Osteocyte (in vitro differentiated cells): ENCODE measurements at places on chromosomes 5 and 9. TPM values are rescaled to one million over a fixed set of nuclear protein-coding genes. Genes with fewer than 3 reads are reported as not detected.
A peak's percentile ranks its signal among the peaks of the same experiment; 100 is the strongest.

GRCh38 chr5:59272809-59273427 lies 620.6 kb downstream of the PDE4D start:
- no peaks in the 10 kb centered on the region for H3K36me3 ChIP-seq
- H3K4me3 ChIP-seq: peak overlapping the region; percentile 9
- peak overlapping the region; percentile 27 for H3K27ac ChIP-seq
- no peak for DNase-seq
- peaks cover 46% of the 10 kb centered on the region for H3K4me1 ChIP-seq

- H3K27me3 ChIP-seq: no peaks in the 10 kb centered on the region
- no peak overlapping the region for H3K4me3 ChIP-seq
- H3K27ac ChIP-seq: no peak overlapping the region
- no peak for DNase-seq
- no peaks in the 10 kb centered on the region for H3K36me3 ChIP-seq
Measured at GRCh38 chr5:80615266-80615914, 39.1 kb upstream of the MSH3 start.

GRCh38 chr9:98772364-98773155 lies 23.8 kb downstream of the ANKS6 start:
- DNase-seq: peak; percentile 73
- no peaks in the 10 kb centered on the region for H3K27me3 ChIP-seq
- no peak overlapping the region for H3K4me3 ChIP-seq
- peaks cover 38% of the 10 kb centered on the region for H3K36me3 ChIP-seq

DNA sequence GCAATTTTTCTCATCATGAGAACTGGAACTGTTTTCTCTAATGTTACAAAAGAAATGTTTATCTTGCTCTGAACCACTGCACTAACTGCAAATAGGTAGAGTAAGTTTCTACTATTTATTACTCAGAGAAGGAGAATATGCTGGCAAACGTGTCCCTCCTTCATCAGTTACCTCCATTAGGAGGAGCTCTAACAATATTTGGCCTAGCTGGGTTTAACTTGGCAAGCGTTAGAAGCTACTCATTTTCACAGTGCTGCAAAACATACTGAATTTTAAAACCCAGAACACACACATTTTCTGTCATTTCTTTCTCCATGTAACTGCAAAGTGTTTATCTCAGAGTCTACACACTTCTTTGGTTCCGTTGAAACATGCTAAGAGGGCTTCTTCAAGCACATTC lies 101.0 kb upstream of the GABRG2 start:
- DNase-seq: no peak
- H3K27me3 ChIP-seq: no peaks in the 10 kb centered on the region
- H3K36me3 ChIP-seq: no peaks in the 10 kb centered on the region
- no peak overlapping the region for H3K4me3 ChIP-seq

DNA sequence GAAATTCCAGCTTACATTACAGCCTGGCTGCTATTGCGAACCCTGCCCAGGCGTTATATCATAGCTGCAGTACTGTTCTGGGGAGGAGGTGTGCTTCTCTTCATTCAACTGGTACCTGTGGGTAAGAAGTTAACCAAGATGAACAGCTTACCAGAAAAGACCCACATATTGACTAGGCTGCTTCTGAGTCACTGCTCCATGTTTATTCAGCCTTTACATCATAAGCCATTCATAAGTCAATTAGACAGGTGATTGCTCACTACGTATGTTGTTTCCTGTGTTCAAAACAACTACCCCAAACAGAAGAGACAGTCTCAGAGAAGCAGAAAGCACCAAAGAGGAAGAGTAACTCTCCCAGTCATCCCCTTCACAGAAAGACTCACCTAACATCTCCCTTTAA lies 34.7 kb upstream of the SLC22A5 start:
- H3K4me3 ChIP-seq: no peak overlapping the region
- no peak for DNase-seq
- no peak overlapping the region for H3K27ac ChIP-seq
- H3K27me3 ChIP-seq: no peaks in the 10 kb centered on the region
- no peaks in the 10 kb centered on the region for H3K4me1 ChIP-seq
- H3K36me3 ChIP-seq: no peaks in the 10 kb centered on the region

GRCh38 chr5:132221781-132222648 lies 5.6 kb downstream of the P4HA2 start:
- no peaks in the 10 kb centered on the region for H3K27me3 ChIP-seq
- peak overlapping the region; percentile 46 for H3K27ac ChIP-seq
- no peak for DNase-seq
- H3K36me3 ChIP-seq: peaks cover 14% of the 10 kb centered on the region
- H3K4me3 ChIP-seq: no peak overlapping the region

DNA sequence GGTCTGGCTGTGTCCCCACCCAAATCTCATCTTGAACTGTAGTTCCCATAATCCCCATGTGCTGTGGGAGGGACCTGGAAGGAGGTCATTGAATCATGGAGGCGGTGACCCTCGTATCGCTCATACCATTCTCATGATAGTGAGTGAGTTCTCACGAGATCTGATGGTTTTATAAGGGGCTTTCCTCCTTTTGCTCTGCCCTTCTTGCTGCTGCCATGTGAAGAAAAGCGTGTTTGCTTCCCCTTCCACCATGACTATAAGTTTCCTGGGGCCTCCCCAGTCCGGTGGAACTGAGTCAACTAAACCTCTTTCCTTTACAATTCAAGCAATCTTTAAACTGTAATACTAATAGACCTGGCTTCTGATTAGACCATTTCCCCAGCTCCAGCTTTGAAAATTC lies 92.2 kb upstream of the SARDH start:
- H3K4me1 ChIP-seq: peaks cover 14% of the 10 kb centered on the region
- H3K36me3 ChIP-seq: peaks cover 3% of the 10 kb centered on the region
- no peak for DNase-seq
- H3K4me3 ChIP-seq: no peak overlapping the region
- no peak overlapping the region for H3K27ac ChIP-seq
- no peaks in the 10 kb centered on the region for H3K27me3 ChIP-seq

GRCh38 chr5:135827965-135828781 lies 6.3 kb upstream of the SLC25A48 start:
- peak; percentile 77 for DNase-seq
- no peaks in the 10 kb centered on the region for H3K36me3 ChIP-seq
- H3K4me1 ChIP-seq: no peaks in the 10 kb centered on the region
- H3K4me3 ChIP-seq: no peak overlapping the region

GRCh38 chr5:113043491-113043931 lies 66.9 kb downstream of the DCP2 start:
- no peaks in the 10 kb centered on the region for H3K27me3 ChIP-seq
- no peak overlapping the region for H3K27ac ChIP-seq
- peaks cover 4% of the 10 kb centered on the region for H3K4me1 ChIP-seq
- H3K4me3 ChIP-seq: no peak overlapping the region
- H3K36me3 ChIP-seq: peaks cover 5% of the 10 kb centered on the region

Gene CAMK2A
- not detected in 2 replicates for total RNA-seq

Gene INSYN2B
- 2.7 and 3.1 TPM in 2 replicates for total RNA-seq

Gene GFRA3
- total RNA-seq: 0.18 TPM in 1 of 2 replicates, not detected in the other
